Inflammatory macrophage treated with lipopolysaccharide for 1 hour (primary cell): ENCODE measurements at places on chromosomes 2 and 18.

DNA sequence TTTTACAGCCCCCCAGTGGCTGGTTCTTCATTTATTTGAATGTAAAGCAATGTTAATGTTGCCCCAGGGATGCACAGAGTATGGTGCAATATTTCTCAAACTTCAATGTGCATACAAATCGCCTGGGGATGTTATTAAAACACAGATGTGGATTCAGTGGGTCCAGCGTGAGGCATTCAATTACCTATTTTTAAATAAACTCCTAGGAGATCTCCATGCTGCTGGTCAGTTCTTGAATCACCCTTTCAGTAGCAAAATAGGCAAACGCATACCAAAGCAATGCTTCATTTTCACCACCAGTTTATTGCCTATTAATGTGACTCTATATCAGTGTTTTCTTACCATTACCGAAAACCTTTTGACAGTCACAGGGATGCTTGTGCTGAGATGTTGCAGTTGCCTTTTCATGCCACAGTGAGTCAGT, 530.7 kb downstream of the CBLN2 start:
- DNase-seq, result no peak

GRCh38 chr2:219416235-219416602, 2.0 kb upstream of the DES start:
- no peak for DNase-seq

GRCh38 chr18:73235491-73235890, 367.7 kb upstream of the NETO1 start:
- DNase-seq, result no peak

DNA sequence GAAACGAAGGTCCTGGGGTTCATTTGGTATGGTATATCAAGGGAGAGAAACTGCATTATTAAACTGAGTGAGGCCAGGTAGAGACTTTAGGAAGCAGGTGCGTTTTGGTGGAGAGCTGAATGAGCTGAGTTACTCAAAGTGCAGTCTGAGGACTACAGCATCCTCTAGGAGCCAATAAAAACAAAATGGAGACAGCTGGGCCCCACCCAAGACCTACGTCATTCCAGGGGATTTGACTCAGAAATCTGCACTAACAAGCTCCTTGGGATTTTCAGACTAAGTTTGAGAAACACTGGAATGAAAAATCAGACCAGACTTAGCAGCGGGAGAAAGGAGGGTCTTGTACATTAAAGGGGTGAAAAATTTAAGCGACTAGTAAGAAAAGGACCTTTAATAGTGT, 131.5 kb downstream of the UXS1 start:
- DNase-seq, result no peak

DNA sequence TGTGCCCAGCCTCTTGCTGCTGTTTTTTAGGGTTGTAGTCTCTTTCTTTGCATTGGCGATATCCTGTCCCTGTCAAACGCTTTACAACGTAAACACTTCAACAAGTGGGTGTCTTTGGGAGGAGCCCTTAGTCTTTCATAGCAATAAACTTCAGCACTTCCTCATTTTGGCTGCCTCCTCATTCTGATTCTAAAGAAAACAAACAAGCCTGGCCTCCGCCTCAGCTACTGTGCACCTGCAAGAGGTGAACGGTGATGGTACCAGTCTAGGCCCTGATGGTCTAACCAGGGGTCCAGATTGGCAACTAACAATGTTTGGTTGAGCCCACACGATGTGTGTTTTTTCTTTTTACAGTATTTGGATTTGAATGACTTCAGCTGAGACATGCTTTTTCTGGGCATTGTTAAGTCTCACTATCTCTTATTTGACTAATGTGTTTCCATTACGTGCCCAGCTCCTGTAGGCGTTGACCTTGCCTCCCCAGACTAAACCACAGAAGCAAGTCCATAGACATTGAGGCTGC, 53.2 kb upstream of the CUL3 start:
- peak; percentile 63 for DNase-seq

DNA sequence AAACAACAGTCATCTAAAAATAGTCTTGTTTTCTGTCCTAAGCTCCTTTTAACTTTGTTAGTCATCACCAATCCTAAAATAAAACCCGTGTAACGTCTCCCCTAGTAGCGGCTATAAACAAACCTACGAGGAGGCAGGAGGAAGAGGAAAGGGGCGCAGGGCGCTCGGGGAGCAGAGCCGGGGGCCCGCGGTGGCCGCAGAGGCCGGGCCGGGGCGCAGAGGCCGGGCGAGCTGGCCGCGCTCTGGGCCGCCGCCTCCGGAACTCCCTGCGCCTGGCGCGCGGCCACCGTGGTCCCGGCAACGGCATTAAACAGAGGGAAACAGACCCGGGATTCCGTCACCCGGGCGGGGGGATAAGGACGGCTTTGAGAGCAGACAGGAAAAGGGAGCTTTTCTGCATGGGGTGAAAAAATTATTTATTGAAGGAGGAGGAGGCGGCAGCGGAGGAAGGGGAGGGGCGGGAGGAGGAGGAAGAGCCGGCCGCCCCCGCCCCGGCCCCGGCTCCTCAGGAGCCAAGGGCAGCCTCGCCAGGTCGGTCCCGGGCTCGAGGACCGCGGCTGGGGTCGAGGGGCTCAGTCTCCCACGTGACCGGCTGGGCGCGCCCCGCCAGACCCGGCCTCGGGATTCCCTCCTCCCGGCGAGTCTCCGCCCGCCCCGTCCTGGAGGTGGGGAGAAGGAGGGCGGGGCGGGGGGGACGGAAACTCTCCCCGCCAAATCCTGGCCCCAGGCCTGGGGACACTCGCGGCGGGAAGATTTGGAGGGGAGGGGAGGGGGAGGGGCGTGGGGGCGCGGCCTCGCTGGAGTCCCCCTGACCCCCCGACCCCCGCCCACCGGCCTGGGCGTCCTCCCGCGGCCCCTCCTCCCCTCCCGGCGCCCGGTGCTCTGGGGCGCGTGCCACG, 1.8 kb upstream of the NFATC1 start:
- peak; percentile 64 for DNase-seq

DNA sequence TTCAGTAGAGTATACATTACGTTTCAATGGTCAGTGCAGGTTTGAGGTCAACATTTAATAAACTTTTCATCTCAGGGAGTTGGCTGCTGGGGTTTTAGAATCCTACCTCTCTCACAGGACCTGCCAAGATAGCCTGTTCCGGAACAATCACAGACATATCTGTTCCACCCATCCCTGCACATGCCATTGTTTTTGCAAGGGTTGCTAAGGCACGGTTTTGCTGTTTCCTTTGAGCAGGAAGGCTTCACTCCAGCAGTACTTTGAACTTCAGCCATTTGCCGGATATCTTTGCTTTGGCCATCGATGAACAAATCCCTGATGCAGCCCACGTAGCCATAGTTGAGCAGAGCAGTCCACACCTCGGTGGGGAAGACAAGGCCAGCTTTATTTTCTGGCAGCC, 493.8 kb downstream of the NRXN1 start:
- no peak for DNase-seq

DNA sequence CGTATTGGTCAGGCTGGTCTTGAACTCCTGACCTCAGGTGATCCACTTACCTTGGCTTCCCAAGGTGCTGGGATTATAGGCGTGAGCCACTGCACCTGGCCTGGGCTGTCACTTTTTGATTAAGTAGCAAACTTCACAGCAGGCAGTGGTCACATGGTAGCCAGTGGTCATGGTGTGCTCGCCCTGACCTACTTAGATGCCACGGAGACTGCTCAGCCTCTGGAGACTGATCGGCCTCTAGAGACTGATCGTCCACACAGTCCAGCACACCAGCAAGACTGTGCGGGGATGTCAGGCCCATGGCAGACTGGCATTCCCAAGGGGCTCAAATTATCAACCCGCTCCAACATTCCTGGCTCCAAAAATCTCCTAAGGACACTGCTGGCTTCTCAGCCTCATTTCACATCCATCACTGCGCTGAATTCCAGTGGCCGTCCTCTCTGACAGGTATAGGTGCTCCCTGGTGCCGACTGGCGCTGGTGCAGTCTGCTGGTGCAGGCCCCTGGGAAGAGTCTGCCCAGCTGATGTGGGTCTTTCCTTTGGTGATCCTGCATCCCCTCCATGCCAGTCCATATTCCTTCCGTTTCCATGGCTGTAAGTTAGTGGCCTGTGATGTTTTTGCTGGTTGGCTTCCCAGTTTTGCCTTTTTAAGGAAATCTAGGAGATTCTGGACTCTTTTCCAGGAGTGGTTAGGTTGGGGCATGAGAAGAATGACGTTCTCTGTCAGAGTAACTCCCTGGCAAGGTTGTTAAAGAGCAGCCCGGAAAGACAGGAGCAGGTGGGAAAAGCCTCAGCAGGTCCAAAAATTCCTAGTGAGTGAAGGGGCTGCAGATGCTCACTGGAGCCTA, 374.5 kb upstream of the HS6ST1 start:
- DNase-seq, result no peak

GRCh38 chr2:104402825-104403224, 451.1 kb upstream of the POU3F3 start:
- DNase-seq, result no peak

DNA sequence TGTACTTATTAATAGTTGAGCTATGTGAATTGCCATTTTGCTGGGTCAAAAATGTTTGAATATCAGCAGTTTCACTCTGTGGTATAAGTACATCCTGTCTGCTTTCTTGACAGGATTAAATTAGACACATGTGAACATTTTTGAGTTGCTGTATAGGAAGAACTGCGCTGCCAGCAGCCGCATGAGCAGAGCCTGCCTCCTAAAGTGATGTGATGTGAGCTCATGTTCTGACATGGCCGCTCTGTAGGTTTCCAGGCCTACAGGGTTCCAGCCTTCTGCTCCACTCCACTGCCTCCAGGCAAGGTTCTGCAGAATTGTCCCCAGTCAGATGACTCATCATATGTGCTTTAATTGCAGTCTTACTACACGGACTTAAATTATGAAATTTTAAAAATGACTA, 119.7 kb upstream of the NFATC1 start:
- peak; percentile 14 for DNase-seq

- DNase-seq, result no peak
These were observed 755.5 kb downstream of the RNF144A start for GRCh38 chr2:7672685-7673071.

- DNase-seq, result no peak
These were observed 65.9 kb downstream of the MGAT5 start for GRCh38 chr2:134319596-134320254.

DNA sequence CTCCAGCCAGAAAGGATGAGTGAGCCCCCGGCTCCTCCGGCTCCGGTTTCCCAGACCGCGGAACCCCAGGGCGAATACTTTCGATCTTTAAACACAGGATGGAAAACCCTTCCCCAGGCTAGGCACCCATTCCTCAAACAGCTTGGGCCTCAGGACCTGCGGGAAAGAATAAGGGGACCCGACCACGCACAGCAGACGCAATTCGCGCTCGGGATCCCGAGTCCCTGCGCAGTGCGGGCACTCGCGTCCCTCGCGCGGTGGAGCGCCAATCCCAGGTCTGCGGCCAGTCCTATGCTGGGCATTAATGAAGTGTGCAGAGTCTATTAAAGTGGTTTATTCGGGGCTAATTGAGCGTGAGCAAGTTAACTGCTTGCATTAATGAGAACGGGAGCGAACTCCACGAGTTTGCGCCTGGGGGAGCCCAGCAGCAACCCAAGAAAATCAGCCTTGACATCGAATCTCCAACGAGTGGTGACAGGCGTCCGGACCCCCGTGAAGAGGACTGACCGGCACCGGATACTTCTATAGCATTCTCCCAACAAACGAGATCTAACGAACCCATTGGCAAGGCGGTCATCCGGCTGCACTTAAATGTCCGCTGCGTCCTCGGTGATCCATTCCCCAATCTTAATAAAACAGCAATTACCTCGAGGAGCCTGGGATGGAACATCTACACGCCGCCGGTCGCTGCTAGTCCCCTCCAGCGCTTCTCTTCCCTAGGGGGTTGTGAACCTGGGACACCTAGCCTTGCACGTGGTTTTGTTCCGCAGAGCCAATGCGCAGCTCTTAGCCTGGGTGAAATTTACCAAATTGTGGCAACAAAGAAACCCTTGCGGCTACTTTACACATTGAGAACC, 1.6 kb downstream of the OSR1 start:
- DNase-seq, result no peak

- DNase-seq, result no peak
These were observed 18.7 kb downstream of the C18orf63 start for GRCh38 chr18:74334242-74334893.

GRCh38 chr18:60202708-60203107, 169.9 kb downstream of the MC4R start:
- no peak for DNase-seq

- DNase-seq, result no peak
These were observed 98.5 kb upstream of the DOCK10 start for GRCh38 chr2:225140723-225141122.

DNA sequence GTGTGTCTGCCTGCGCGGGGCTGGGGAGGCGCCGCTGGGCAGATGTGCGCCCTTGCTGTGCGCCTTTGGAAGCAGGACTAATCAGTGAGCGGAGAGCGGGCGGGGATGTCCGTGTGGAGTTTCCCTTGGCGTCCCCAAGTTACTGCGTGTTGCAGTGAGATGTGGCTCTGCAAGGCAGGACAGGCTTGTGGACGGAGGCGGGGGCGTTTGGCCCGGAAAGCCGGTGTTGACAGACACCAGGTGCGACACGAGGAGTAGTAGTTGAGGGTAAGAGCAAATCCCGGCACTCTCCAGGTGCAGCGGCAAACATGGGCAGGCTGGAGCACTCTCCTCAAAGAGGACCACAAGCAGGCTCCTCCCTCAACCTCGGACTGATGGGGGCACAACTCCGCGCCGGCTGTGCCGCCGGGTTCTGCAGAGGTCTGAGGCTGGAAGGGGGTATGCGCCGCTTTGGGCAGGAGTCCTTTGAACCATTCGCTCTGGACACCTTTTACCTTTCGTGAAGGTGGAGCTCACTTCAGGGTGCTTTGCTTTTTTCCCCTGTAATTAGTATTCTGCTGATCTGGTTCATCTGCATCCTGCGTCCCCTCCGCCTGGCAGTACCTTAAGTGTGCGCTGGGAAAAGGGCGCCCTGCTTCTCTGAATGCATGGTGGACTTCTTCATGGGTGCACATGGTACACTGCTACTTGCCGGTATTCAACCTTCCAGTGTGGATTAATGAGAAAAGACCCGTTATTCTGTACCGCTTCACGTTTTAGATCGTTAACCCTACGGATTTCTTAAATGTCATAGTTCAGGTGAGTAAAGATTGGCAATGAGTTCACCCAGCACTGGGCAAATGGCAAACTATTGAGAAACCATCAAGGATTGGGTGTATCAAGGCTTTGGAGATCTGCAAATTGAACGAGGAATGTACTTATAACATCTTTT, 608 bp downstream of the CDH7 start:
- peak; percentile 0 for DNase-seq

DNA sequence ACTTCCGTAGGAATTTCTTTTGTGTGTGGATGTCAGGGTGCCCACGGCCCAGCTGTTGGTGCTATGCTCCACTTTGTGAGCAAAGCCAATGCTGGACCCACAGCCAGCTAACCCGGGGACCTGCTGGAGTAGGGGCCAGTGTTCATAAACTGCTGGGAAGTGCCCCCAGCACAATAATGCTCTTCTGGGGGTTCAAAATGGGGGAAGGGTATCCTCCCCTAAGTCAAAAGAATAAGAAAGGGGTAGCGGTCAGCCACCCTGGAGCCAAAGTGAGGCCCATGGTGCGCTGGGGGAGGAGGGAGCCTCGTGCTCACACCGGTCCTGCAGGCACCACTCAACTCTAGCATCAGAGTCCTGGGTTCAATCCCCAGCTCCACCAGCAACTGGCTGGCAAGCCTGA, 115.8 kb upstream of the NPAS2 start:
- no peak for DNase-seq
